Activated naive CD8-positive, alpha-beta T cell treated with anti-CD3 and anti-CD28 coated beads, Interleukin-2, amount 50 U/mL, for 24 hours (primary cell): ENCODE measurements at places on chromosomes 3 and 15.

DNA sequence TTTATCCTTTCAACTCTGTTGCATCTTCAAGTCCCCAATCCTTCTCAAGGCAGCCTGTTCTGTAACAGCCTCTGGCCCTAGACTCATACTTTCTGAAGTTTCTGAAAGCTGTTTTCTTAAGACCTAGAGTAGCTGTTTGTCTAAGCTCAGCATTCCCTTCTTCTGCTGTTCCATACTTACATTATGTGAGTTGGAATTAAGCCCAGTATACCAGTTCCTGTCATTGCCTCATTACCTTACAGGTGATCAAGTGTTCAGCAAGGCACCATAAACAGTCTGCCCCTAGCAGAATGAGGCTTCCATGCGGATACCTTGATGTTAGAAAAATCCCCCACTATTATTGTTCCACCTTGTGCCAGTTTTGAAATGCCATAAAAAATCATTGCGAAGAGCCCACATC, 180.6 kb downstream of the PLCL2 start:
- no peak overlapping the region for H3K27ac ChIP-seq
- H3K4me1 ChIP-seq: peaks cover 8% of the 10 kb centered on the region
- H3K4me3 ChIP-seq: no peak overlapping the region
- H3K27me3 ChIP-seq: no peaks in the 10 kb centered on the region
- H3K36me3 ChIP-seq: peaks cover 30% of the 10 kb centered on the region

GRCh38 chr3:77081240-77081661, 41.4 kb downstream of the ROBO2 start:
- H3K27me3 ChIP-seq: no peaks in the 10 kb centered on the region
- H3K4me3 ChIP-seq: no peak overlapping the region
- H3K27ac ChIP-seq: no peak overlapping the region
- H3K36me3 ChIP-seq: no peaks in the 10 kb centered on the region
- H3K4me1 ChIP-seq: no peaks in the 10 kb centered on the region

DNA sequence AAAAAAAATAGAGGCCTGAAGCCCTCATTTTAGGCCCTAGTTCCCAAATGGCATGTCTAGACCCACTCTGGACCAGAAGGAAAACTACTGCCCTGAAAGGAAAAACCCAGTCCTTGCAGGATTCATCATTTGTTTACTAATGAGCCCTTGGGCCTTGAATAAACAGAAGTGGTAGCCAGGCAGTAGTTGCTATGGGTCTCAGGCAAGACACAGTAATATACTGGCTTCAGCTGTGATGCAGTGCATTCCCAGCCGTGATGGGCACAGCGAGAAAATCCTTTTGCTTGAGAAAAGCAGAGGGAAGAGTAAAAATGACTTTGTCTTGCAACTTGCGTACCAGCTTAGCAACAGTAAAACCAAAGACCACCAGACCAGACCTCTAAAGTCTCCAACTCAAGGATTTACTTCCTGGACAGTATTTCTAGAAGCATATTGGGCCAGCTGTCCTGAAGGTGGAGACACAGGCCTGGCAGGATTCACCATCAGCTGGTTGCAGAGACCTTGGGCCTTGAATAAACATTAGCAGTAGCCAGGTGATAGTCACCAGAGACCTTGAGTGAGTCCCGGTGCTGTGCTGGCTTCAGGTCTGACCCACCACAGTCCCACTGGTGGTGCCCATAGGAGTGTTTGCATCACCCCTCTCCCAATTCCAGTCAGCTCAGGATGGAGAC, 208.3 kb upstream of the SLITRK3 start:
- H3K4me1 ChIP-seq: no peaks in the 10 kb centered on the region
- DNase-seq: no peak
- no peak overlapping the region for H3K4me3 ChIP-seq
- no peak overlapping the region for H3K27ac ChIP-seq

- no peaks in the 10 kb centered on the region for H3K27me3 ChIP-seq
- H3K4me3 ChIP-seq: no peak overlapping the region
- H3K4me1 ChIP-seq: no peaks in the 10 kb centered on the region
- no peaks in the 10 kb centered on the region for H3K36me3 ChIP-seq
Observed at GRCh38 chr3:59185591-59186369, 136.0 kb upstream of the CFAP20DC start.

- no peak overlapping the region for H3K4me3 ChIP-seq
- no peak overlapping the region for H3K27ac ChIP-seq
- DNase-seq: no peak
- peaks cover 4% of the 10 kb centered on the region for H3K36me3 ChIP-seq
Observed at GRCh38 chr3:120013481-120013880, 80.8 kb downstream of the GSK3B start.

DNA sequence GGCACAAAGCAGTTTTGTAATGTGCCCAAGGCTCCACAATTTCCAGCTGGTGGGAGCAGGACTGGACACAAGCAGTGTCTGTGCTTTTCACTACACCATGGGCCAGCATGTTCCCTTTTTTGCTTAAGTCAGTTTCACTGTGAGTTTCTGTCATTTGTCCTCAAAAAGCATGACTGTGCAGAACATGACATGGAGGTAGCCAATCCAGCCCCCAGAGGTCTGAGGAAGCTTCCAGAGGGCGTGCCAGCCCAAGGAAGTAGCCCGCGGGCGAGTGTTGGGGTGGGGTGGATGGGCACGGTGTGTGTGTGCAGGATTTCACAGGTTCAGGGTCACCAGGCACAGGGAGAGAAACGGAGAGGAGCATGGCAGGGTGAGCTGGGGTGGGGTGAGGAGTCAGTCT, 8.0 kb upstream of the EEFSEC start:
- DNase-seq: no peak
- no peak overlapping the region for H3K27ac ChIP-seq
- H3K36me3 ChIP-seq: no peaks in the 10 kb centered on the region
- no peaks in the 10 kb centered on the region for H3K27me3 ChIP-seq
- no peak overlapping the region for H3K4me3 ChIP-seq
- H3K4me1 ChIP-seq: no peaks in the 10 kb centered on the region

GRCh38 chr3:8324747-8325146, 176.9 kb upstream of the LMCD1 start:
- H3K36me3 ChIP-seq: no peaks in the 10 kb centered on the region
- no peak overlapping the region for H3K27ac ChIP-seq
- H3K4me1 ChIP-seq: peaks cover 20% of the 10 kb centered on the region
- no peak overlapping the region for H3K4me3 ChIP-seq

- no peak overlapping the region for H3K27ac ChIP-seq
- H3K27me3 ChIP-seq: no peaks in the 10 kb centered on the region
- H3K4me1 ChIP-seq: no peaks in the 10 kb centered on the region
- no peaks in the 10 kb centered on the region for H3K36me3 ChIP-seq
- DNase-seq: no peak
Observed at GRCh38 chr3:83956431-83956830, 1002.4 kb upstream of the CADM2 start.

- H3K27me3 ChIP-seq: peaks cover 14% of the 10 kb centered on the region
- peak overlapping the region; percentile 79 for H3K4me3 ChIP-seq
- peak; percentile 77 for DNase-seq
- no peaks in the 10 kb centered on the region for H3K36me3 ChIP-seq
- H3K4me1 ChIP-seq: peaks cover 12% of the 10 kb centered on the region
- H3K27ac ChIP-seq: peak overlapping the region; percentile 53
Observed at GRCh38 chr15:45705510-45706473, 71.0 kb downstream of the SQOR start.

GRCh38 chr15:85769182-85769900, 25.4 kb downstream of the KLHL25 start:
- no peak overlapping the region for H3K27ac ChIP-seq
- H3K4me3 ChIP-seq: no peak overlapping the region
- no peaks in the 10 kb centered on the region for H3K36me3 ChIP-seq
- no peaks in the 10 kb centered on the region for H3K4me1 ChIP-seq
- H3K27me3 ChIP-seq: no peaks in the 10 kb centered on the region

DNA sequence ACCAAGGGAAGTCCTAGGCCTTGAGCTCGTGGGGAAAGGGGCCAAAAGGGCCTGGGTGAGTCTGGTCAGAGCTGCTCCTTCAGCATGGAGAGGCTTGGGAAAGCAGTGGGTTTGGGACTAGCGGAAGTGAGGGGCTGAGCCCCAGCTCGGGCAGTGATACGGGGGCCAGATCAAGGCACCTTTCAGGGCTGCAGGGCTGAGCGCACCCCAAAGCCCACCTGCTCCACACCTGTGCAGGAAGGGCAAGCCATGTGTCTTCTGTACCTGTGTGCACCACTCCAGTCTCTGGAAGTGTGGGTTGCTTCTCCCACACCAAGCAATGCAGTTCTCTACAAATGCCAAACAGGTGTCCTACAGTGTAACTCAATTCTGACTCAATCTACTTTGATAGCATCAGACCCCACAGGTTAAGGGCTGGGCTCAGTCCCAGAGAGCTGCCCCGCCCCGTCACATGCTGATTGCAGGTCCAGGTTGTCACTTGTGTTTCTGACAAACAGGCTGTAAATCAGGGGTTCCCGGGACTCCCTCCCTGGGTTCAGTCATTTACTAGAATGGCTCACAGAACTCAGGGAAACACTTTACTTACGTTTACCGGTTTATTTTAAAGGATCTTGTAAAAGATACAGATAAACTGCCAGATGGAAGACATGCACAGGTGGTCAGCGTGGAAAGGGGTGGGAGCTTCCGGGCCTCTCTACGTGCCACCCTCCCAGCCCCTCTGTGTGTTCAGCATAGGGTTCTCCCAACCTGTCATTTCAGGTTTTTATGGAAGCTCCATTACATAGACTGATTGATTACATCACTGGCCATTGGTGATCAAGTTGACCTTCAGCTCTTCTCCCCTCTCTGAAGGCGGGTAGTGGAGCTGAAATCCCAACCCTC, 28.8 kb upstream of the KLF13 start:
- peaks cover 6% of the 10 kb centered on the region for H3K4me1 ChIP-seq
- no peak for DNase-seq
- H3K36me3 ChIP-seq: no peaks in the 10 kb centered on the region
- H3K4me3 ChIP-seq: no peak overlapping the region
- no peak overlapping the region for H3K27ac ChIP-seq

DNA sequence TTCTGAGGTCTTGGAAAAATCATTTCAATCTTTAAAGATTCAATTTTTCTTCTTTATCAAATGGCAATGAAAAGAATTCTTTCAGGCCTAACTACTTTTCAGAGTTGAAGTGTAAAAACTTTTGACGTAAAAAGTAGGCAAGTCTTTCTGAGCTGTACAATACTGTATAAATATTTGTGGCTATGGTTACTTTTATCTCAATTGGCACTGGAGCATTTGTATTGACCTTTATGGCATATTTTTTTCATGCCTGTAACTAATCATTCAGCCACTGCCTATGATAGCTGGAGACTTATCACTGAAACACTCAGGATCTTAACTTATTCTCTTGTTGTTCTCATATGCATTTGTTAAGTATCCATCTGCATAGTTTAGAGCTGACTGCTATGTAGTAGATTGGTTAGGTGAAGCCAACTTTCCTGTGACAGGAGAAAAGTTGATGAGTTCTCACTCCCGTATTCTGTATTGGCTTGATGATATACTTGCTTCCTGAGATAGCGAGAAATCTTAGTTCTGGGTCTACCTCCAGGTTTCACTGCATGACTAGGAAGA, 290.4 kb upstream of the TBL1XR1 start:
- H3K4me3 ChIP-seq: no peak overlapping the region
- peaks cover 3% of the 10 kb centered on the region for H3K36me3 ChIP-seq
- DNase-seq: no peak
- no peak overlapping the region for H3K27ac ChIP-seq

- DNase-seq: no peak
- H3K27ac ChIP-seq: no peak overlapping the region
- no peaks in the 10 kb centered on the region for H3K27me3 ChIP-seq
- no peak overlapping the region for H3K4me3 ChIP-seq
- no peaks in the 10 kb centered on the region for H3K36me3 ChIP-seq
- no peaks in the 10 kb centered on the region for H3K4me1 ChIP-seq
Observed at GRCh38 chr3:137194301-137194700, 236.5 kb downstream of the IL20RB start.

GRCh38 chr3:23653647-23654525, 151.9 kb upstream of the UBE2E1 start:
- H3K4me3 ChIP-seq: no peak overlapping the region
- no peak overlapping the region for H3K27ac ChIP-seq
- no peaks in the 10 kb centered on the region for H3K36me3 ChIP-seq
- H3K27me3 ChIP-seq: peaks cover 5% of the 10 kb centered on the region
- no peak for DNase-seq

- H3K36me3 ChIP-seq: no peaks in the 10 kb centered on the region
- H3K27ac ChIP-seq: no peak overlapping the region
- DNase-seq: no peak
- H3K27me3 ChIP-seq: no peaks in the 10 kb centered on the region
- peaks cover 6% of the 10 kb centered on the region for H3K4me1 ChIP-seq
Observed at GRCh38 chr3:187852842-187853730, 107.8 kb upstream of the BCL6 start.

- H3K36me3 ChIP-seq: no peaks in the 10 kb centered on the region
- H3K27ac ChIP-seq: no peak overlapping the region
- no peaks in the 10 kb centered on the region for H3K4me1 ChIP-seq
- no peak overlapping the region for H3K4me3 ChIP-seq
- peaks cover 2% of the 10 kb centered on the region for H3K27me3 ChIP-seq
Observed at GRCh38 chr3:34285827-34286188, 487.4 kb downstream of the PDCD6IP start.

GRCh38 chr15:77002954-77003912, 8.3 kb downstream of the PSTPIP1 start:
- H3K27me3 ChIP-seq: no peaks in the 10 kb centered on the region
- peak overlapping the region; percentile 98 for H3K27ac ChIP-seq
- H3K4me1 ChIP-seq: peaks cover 91% of the 10 kb centered on the region
- peak overlapping the region; percentile 78 for H3K4me3 ChIP-seq
- peaks cover 58% of the 10 kb centered on the region for H3K36me3 ChIP-seq
- peak; percentile 81 for DNase-seq

- DNase-seq: peak; percentile 15
- peak overlapping the region; percentile 98 for H3K27ac ChIP-seq
- no peaks in the 10 kb centered on the region for H3K27me3 ChIP-seq
Observed at GRCh38 chr15:43105077-43105736, 631 bp downstream of the UBR1 start.

DNA sequence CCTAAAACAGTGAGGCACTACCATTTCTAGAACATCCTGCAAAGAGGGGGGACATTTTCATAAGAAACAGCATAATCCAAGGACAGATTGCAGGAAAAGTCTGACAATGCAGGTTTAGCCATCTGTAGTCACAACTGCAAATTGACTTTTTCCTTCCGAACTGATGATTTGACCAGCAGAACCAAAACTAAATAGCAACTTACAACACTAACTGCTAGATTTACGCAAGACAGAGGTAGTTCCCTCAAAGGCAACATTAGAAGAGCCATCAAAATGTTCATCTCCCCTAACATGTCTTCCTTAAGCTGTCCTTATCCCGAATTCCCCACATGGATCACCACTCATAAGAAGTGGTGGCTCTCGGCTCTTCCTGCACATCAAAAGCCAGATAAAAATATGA, 129.6 kb downstream of the GADL1 start:
- H3K4me1 ChIP-seq: no peaks in the 10 kb centered on the region
- H3K27me3 ChIP-seq: no peaks in the 10 kb centered on the region
- H3K36me3 ChIP-seq: no peaks in the 10 kb centered on the region

DNA sequence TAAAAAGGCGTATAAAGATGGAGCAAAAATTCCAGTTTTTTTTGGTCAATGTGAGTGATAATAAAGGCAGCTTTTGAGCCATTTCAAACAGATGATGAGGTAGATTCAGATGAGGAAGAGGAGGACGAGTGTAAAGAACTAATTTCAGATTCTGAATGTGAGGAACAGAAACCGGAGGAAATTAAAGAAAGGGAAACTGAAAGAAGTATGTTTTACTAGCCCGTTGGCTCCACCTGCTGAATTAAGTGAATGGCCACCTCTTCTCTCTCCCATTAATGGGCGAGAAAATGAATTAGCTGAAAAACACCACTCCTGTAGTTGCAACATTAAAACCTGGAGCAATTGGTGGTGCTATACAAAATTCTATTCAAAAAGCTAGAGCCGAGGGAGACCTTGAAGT, 55.4 kb downstream of the CYP19A1 start:
- peaks cover 6% of the 10 kb centered on the region for H3K27me3 ChIP-seq
- H3K4me3 ChIP-seq: no peak overlapping the region
- H3K4me1 ChIP-seq: no peaks in the 10 kb centered on the region
- no peaks in the 10 kb centered on the region for H3K36me3 ChIP-seq
- no peak overlapping the region for H3K27ac ChIP-seq
- DNase-seq: no peak
